Mammary epithelial cell (primary cell): ENCODE measurements at places on chromosomes 7 and 10. TPM values are rescaled to one million over a fixed set of nuclear protein-coding genes. Genes with fewer than 3 reads are reported as not detected.

DNA sequence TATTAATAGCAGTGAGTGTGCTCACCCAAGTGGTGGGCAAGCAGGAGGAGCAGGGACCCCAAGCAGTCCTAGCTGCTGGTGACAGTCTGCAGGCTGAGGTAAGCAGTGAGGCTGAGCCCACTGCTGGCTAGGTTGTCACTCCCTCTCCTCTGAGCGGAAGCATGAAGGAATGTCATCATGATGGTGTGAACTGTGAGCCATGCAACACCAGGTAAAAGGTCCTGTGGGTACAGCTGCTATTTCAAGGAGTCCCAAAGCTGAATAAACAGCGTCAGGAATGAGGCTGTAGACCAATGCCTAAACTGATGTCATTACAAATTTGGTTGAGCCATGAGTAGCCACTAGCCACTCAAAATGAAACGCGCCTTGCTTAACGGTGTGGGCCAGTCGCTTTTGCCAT is 126.1 kb downstream of the RNF32 start:
- no peak for DNase-seq

GRCh38 chr10:35564341-35564968 is 40.7 kb upstream of the GJD4 start:
- DNase-seq, result no peak

DNA sequence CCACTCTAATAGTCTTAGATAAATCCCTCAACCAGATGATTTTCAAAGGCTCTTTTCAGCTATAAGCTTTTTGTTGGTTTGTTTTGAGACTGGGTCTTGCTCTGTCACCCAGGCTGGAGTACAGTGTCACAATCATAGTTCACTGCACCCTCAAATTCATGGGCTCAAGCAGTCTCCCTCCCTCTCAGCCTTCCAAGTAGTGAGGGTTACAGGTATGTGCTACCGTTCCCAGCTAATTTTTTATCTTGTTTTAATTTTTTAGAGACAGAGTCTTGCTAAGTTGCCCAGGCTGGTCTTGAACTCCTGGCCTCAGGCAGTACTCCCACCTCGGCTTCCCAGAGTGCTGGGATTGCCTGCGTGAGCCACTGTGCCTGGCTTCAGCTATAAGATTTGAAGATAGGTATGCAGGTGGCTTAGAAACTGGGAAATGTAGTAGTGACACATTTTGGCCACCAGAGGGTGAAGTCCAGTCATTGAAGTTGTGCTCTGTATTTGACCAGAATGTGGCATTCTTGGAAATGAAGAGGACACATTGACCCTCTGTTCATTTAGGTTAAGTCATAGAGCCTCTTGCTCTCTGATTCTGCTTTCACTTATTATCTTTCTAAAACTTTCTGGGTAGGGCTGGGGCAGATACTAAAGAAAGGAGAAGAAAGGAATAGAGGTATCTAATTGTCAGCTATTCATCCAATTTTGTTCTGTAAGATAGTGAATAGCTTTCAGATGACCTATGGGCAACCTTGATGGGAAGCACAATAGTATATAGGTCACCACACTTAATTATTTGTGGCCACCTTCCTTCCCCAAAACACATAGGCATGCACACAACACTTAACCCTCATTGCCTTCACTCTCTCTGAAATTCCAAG is 36.0 kb downstream of the R3HCC1L start:
- peak; percentile 50 for DNase-seq

DNA sequence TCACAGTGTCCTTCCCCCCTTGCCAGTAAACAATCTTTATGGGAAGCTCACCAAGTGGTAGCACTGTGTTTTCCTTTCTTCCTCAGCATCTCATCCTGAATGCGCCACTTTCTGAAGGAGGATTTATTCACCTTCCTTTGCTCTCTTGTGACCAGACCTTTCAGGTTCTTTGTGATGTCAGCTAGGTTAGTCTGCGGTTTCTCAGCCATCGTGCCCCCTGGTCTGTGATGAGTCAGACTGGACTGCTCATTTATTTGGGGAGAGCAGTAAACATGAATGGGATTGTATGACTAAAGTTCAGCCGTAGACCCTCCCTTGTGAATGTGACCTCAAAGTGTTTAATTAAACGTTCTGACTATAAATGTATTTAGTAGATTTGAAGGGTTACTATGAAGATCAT is 235.1 kb upstream of the CELF2 start:
- no peak for DNase-seq

DNA sequence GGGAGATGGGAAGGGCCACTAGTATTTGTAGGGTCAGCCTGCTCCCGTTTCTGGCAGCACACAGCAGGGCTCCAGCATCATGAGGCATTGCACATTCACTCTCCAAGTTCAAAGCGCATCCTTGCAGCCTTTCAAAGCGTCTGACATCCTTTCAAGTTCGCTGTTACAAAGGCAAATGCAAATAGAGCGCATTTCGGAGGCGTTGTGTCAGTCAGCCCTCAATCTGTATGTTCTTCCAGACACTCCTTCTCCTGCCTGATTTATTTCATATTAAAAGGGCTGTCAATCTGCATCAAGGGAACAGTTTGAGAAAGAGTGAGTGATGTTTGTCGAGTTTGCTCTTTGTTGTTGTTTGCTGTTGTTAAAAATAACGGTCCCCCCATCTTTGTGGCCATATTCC is 188.5 kb downstream of the SNX10 start:
- no peak for DNase-seq

GRCh38 chr10:17001961-17002749 is 127.5 kb downstream of the CUBN start:
- DNase-seq, result peak; percentile 61

DNA sequence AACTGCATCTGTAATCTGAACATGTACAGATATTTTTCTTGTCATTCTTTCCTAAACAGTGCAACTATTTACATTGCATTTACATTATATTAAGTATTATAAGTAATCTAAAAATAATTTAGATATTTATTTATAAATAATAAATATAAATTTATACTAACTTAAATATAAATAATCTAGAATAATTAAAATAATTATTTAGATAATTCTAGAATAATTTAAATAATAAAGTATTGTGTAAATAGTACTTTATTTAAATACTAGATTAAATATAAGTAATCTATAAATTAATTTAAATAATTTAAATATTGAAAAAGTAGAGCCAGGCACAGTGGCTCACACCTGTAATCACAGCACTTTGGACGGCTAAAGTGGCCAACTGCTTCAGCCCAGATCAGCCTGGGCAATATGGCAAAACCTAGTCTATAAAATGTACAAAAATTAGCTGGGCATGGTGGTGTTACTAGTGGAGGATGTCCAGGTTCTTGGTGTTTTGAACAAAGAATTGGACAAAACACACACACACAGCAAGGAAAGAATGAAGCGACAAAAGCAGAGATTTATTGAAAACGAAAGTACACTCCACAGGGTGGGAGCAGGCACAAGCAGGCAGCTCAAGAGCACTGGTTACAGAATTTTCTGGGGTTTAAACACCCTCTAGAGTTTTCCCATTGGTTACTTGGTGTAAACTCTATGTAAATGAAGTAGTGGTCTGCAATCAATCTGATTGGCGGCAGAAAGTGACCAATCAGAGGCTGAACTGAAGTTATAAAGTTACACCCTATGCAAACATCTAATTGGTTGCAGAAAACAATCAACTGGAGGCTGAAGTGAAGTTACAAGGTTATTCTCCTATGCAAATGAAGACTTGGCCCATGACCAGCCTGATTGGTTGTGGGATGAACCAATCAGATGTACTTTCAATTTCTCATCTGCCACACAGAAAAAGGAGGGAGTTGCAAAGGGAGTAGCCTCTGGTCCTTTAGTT is 100.2 kb upstream of the SP4 start:
- DNase-seq, result no peak

GRCh38 chr7:69283421-69283820 is 314.9 kb upstream of the AUTS2 start:
- DNase-seq, result no peak

GRCh38 chr7:151722533-151722932 is 154.4 kb downstream of the PRKAG2 start:
- DNase-seq, result no peak

- DNase-seq, result no peak
These were observed 13.1 kb downstream of the EPC1 start for GRCh38 chr10:32333849-32334248.

GRCh38 chr7:18262058-18262457 is 233.5 kb upstream of the HDAC9 start:
- DNase-seq, result no peak

DNA sequence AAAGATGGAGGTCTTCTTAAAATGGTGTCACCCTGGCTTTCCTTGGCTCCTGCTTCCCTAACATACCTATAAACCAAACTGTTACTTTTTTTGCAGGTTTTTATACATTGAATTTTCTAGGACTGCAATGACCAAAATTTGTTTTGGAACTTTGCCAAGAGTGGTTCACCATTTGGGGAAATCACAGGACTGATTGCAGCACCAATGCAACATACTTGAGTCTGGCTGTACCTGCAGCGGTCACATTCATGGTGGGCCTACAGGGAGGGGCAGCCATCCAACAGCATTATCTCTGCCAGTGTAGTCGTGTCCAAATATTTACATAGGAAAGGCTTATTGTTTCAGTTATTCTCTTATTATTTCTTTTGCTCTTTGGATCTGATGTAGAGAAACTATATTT is 69.0 kb downstream of the HACD1 start:
- DNase-seq, result no peak

DNA sequence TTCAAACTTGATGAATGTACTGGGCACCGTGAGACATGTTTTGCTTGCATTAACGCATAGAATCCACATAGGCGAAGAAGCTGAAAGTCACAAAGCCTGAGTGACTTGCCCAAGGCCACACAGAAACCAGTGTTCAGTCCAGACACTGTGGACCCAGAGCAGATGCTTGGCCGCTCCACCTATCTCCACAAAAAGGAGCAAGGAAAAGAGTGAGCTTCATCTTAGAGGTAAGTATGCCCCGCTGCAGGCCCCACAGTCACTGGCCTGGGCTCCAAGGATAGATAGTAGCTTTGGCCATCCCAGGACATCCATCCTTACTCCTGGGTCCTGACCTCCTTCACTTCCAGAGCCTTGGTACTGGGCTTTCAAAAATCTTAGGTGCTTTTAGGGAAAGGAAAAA is 60.1 kb upstream of the SAMD8 start:
- no peak for DNase-seq

- DNase-seq, result no peak
These were observed 4.8 kb downstream of the OR2A25 start for GRCh38 chr7:144074374-144074773.

The NXPH1 gene
- not detected for polyA plus RNA-seq

The TNRC18 gene
- polyA plus RNA-seq, result 22.3 TPM

The MICALL2 gene
- polyA plus RNA-seq, result 28.8 TPM

The GPNMB gene
- polyA plus RNA-seq, result 5.1 TPM

The IDI1 gene
- 88.3 TPM for polyA plus RNA-seq

The SLC16A9 gene
- polyA plus RNA-seq, result 0.02 TPM
